Heart left ventricle (tissue), 16 donors: ENCODE measurements at places on chromosomes 12 and 14. TPM values are rescaled to one million over a fixed set of nuclear protein-coding genes. Genes with fewer than 3 reads are reported as not detected.

The RNF41 gene
- 41.8 TPM for total RNA-seq

DNA sequence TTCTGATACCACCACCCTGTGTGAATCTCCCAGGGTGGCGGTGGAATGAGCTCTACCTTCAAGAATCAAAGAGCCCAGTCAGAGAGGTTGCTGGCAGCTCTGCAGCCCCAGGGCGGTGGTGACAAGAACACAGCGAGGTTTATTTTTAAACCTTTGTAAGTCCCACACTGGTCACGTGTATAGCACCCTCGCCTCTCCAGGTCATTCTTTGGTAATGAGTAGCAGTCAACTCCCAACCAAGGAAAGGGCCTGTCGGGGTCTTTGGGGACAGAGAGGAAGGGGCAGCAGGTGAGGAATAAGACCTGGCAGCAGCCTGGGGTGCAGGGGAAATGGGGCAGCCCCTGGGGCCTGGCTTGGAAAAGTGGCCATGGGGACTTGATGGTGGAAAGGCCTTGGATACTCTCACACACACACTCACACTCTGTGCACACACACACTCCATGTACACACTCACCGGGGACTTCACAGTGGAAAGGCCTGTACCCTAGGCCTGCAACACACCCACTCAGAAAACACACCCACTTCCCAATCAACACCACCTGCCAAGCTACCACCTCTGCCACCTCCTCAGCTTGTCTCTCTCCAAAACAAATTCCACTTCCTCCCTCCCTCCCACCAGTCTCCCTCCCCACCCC, 178.6 kb downstream of the DPF3 start:
- peak overlapping the region; percentile 93 for H3K27ac ChIP-seq
- H3K27me3 ChIP-seq, result no peaks in the 10 kb centered on the region
- peaks cover 11% of the 10 kb centered on the region for H3K4me1 ChIP-seq
- H3K36me3 ChIP-seq, result peaks cover 13% of the 10 kb centered on the region
- DNase-seq, result peak; percentile 81

DNA sequence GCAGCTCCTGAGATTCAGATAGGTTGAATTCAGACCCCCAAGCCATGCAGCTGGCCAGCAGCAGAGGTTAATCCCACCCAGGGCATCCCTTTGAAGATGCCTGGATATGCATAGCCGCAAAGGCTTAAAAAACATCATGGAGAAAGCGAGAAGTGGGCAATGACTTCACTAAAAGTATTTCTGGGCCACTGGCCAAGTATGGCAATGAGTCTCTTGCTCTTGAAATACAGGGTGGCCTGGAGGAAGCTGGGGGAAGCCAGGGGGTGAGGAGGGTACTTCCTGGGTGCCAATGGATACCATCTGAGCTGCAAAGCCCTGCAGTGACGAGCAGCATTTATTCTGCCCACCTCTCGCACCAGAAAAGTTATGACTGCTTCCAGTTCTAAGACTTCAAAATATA, 539.3 kb upstream of the TBX3 start:
- H3K4me3 ChIP-seq, result no peak overlapping the region
- H3K27me3 ChIP-seq, result no peaks in the 10 kb centered on the region
- H3K36me3 ChIP-seq, result no peaks in the 10 kb centered on the region

GRCh38 chr14:95935228-95935822, 58.7 kb downstream of the TUNAR start:
- no peaks in the 10 kb centered on the region for H3K36me3 ChIP-seq
- H3K4me3 ChIP-seq, result no peak overlapping the region
- H3K27me3 ChIP-seq, result no peaks in the 10 kb centered on the region
- H3K27ac ChIP-seq, result no peak overlapping the region

GRCh38 chr12:54723379-54724256, 75.5 kb upstream of the DCD start:
- no peak for DNase-seq
- no peak overlapping the region for H3K4me3 ChIP-seq
- no peaks in the 10 kb centered on the region for H3K36me3 ChIP-seq
- no peak overlapping the region for H3K27ac ChIP-seq

The PRORP gene
- 25.8 TPM for total RNA-seq

- DNase-seq, result no peak
- H3K4me1 ChIP-seq, result no peaks in the 10 kb centered on the region
- no peak overlapping the region for H3K4me3 ChIP-seq
Observed at GRCh38 chr14:86683561-86683960, 1153.6 kb downstream of the FLRT2 start.

- no peaks in the 10 kb centered on the region for H3K36me3 ChIP-seq
- no peaks in the 10 kb centered on the region for H3K4me1 ChIP-seq
- H3K27me3 ChIP-seq, result no peaks in the 10 kb centered on the region
- H3K27ac ChIP-seq, result no peak overlapping the region
Observed at GRCh38 chr12:127125607-127126259, 1141.2 kb upstream of the TMEM132C start.

- no peaks in the 10 kb centered on the region for H3K36me3 ChIP-seq
- H3K4me1 ChIP-seq, result no peaks in the 10 kb centered on the region
- no peak overlapping the region for H3K27ac ChIP-seq
- no peak for DNase-seq
- no peak overlapping the region for H3K4me3 ChIP-seq
Observed at GRCh38 chr14:52402812-52403526, 88.9 kb downstream of the PTGER2 start.

GRCh38 chr14:100785626-100786025, 40.3 kb upstream of the MEG3 start:
- H3K4me3 ChIP-seq, result no peak overlapping the region
- no peaks in the 10 kb centered on the region for H3K4me1 ChIP-seq
- no peak overlapping the region for H3K27ac ChIP-seq
- H3K27me3 ChIP-seq, result peaks cover 5% of the 10 kb centered on the region
- no peaks in the 10 kb centered on the region for H3K36me3 ChIP-seq

DNA sequence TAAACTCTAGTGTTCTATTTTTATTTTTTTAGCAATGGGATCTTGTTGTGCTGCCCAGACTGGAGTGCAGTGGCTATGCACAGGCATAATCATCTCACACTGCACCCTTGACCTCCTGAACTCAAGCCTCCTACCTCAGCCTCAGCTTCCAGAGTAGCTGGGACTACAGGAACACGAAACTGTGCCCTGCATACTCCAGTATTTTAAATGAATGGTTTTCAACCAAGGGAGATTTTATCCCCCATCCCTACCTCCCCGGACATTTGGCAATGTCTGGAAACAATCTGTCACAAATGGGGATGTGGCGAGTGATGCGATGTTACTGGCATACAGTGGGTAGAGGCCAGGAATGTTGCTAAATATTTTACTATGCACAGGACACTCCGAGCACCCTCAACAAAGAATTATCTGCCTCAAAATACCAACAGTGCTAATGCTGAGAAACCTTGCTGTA, 2.1 kb downstream of the CBX5 start:
- H3K27ac ChIP-seq, result peak overlapping the region; percentile 96
- H3K27me3 ChIP-seq, result no peaks in the 10 kb centered on the region
- H3K36me3 ChIP-seq, result peaks cover 28% of the 10 kb centered on the region

The CCDC196 gene
- not detected for total RNA-seq

The JAG2 gene
- 20.6 TPM for total RNA-seq

DNA sequence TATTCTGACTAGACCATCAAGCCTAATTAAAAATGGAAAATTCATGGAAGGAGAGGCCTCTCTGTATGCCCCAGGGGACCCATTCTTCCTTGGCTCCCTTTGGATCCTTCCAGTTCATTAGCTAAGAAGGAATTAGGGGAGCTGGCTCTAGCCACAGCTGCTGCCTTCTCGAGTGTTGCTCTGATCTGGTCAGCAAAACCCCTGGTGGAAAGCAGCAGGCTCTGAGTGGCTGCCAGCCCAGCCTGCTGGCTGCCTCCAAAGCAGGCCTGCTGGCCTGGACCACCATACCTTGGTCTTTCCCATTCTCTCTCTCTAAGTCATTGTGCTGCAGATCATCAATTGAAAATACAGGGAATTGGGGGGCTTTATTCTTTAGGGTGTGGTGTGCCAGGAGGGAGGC, 29.0 kb upstream of the AKAP6 start:
- H3K4me1 ChIP-seq, result no peaks in the 10 kb centered on the region
- H3K27ac ChIP-seq, result no peak overlapping the region
- no peaks in the 10 kb centered on the region for H3K36me3 ChIP-seq
- no peaks in the 10 kb centered on the region for H3K27me3 ChIP-seq

The PTPRO gene
- total RNA-seq, result 0.57 TPM

- no peaks in the 10 kb centered on the region for H3K27me3 ChIP-seq
- H3K4me1 ChIP-seq, result peaks cover 8% of the 10 kb centered on the region
- no peak overlapping the region for H3K4me3 ChIP-seq
- no peaks in the 10 kb centered on the region for H3K36me3 ChIP-seq
- no peak overlapping the region for H3K27ac ChIP-seq
Observed at GRCh38 chr14:51419685-51420084, 179.6 kb downstream of the TMX1 start.

The ZFP36L1 gene
- total RNA-seq, result 53.1 TPM

DNA sequence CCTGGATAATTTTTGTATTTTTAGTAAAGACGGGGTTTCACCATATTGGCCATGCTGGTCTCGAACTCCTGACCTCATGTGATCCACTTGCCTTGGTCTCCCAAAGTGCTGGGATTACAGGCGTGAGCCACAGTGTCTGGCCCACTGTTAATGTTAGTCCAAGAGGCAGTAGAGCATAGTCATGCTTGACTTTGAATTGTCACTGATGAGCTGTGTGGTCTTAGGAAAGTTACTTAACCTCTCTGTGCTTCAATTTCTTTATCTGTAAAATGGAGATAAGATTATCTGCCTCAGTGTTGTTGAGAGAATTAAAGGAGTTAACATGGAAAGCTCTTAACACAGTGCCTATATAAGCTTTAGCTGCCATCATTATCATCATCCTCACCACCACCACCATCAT, 78.1 kb downstream of the TBX3 start:
- H3K4me1 ChIP-seq, result no peaks in the 10 kb centered on the region
- H3K27ac ChIP-seq, result no peak overlapping the region
- H3K4me3 ChIP-seq, result no peak overlapping the region
- H3K27me3 ChIP-seq, result no peaks in the 10 kb centered on the region
- no peaks in the 10 kb centered on the region for H3K36me3 ChIP-seq

DNA sequence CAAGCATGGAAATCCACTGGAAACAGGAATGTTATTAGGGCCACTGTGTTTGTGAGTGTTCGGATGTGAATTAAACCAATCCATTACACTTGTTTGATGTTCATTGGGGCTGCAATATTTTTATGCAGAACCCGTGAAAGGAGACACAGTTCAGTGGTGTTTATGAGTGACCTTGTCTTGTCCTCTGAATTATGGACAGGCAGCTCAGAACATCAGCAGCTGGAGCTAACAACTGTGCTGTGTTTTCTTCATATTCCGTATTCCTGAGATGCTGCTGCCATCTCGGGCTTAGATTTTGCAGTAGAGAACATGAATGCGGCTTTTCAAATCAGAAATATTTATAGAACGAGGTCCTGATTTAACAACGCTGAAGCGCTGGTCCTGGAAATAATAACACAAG, 20.3 kb upstream of the CACNA1C start:
- no peak for DNase-seq
- H3K27ac ChIP-seq, result peak overlapping the region; percentile 15
- no peak overlapping the region for H3K4me3 ChIP-seq

- no peaks in the 10 kb centered on the region for H3K27me3 ChIP-seq
- no peak overlapping the region for H3K4me3 ChIP-seq
- peaks cover 5% of the 10 kb centered on the region for H3K36me3 ChIP-seq
Observed at GRCh38 chr12:55797550-55797949, 20.0 kb downstream of the SARNP start.

The HHIPL1 gene
- 0.75 TPM for total RNA-seq

The ASPG gene
- 14.7 TPM for total RNA-seq

DNA sequence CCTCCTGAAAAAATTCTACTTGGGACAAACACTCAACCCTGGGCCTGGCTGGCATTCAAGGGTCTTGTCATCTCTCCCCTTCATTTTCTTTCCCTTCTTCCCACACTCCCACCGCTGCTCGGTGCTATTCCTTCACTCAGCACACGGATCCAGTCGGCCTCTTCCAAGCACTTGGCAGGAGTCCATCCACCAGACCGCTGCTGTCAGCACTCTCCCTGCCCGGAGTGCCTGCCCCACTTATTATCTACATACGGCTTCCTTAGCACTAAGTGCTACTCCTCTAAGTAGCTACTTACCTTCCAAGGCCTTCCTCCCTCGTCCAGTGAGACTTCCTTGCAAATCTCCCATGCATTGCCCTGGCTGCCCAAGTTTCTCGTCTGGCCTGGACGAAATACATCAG, 29.8 kb downstream of the CALM1 start:
- no peak overlapping the region for H3K27ac ChIP-seq
- no peaks in the 10 kb centered on the region for H3K36me3 ChIP-seq
- no peaks in the 10 kb centered on the region for H3K27me3 ChIP-seq
- H3K4me3 ChIP-seq, result no peak overlapping the region

DNA sequence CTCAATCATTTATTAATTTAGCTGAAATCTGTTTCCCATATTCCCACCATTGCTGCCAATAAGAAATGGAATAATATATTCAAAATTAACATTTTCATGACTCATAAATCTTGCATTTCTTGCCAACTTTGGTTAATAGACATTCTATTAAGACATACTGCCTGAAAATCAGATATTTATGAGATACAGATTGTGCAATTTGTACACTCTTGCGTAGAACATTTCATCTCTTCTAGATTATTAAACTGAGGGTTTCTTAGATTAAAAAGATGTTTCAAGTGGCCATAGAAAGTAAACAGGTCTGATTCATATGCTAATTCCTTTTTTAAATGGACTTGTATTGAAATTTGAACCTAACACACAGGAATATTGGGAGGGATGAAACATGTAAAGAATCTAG, 9.1 kb downstream of the LTA4H start:
- no peak for DNase-seq
- H3K27me3 ChIP-seq, result no peaks in the 10 kb centered on the region
- no peak overlapping the region for H3K27ac ChIP-seq
- H3K36me3 ChIP-seq, result peaks cover 77% of the 10 kb centered on the region

DNA sequence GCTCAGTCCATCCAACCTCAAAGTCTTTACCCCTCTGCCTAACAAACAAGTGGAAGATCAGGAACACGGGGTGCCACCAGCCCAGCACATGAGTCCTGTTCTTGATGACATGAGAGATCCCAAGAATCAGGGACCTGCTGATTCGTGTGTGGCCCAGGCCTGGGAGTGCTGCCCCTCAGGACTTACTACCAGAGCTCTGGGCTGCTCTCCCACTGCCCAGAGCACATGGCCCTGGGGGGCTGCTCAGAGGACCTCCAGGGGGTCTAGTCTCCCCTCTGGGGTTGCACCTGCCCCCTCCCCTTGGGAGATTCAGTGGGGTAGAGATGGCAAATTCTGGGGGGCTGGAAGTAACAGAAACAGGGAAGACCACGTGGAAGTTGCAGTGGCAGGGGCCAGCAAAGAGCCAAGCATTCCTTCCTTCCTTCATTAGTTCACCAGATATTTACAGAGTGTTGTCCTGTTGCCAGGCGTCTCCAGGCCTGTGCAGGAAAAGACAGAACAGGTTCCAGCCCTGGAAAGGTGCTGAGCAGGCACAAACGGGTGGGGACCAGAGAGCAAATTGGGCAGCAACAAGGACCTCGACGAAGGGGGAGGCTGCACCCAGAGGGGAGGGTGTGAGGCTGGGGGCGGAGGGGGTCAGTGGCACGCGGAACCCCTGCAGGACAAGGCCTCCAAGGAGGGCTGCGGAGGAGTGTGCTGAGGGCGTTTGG, 45.1 kb upstream of the MEG3 start:
- H3K4me1 ChIP-seq, result no peaks in the 10 kb centered on the region
- no peaks in the 10 kb centered on the region for H3K27me3 ChIP-seq
- H3K27ac ChIP-seq, result no peak overlapping the region
- no peaks in the 10 kb centered on the region for H3K36me3 ChIP-seq

- no peaks in the 10 kb centered on the region for H3K27me3 ChIP-seq
- H3K4me3 ChIP-seq, result no peak overlapping the region
- peaks cover 8% of the 10 kb centered on the region for H3K36me3 ChIP-seq
- no peaks in the 10 kb centered on the region for H3K4me1 ChIP-seq
- H3K27ac ChIP-seq, result no peak overlapping the region
Observed at GRCh38 chr14:93263416-93263815, 56.4 kb downstream of the UBR7 start.

The FGD6 gene
- total RNA-seq, result 28.7 TPM

GRCh38 chr14:96119947-96120346, 80.8 kb downstream of the C14orf132 start:
- no peaks in the 10 kb centered on the region for H3K36me3 ChIP-seq
- no peak for DNase-seq
- H3K27me3 ChIP-seq, result no peaks in the 10 kb centered on the region
